Activated naive CD8-positive, alpha-beta T cell treated with anti-CD3 and anti-CD28 coated beads, Interleukin-2, amount 10 ng/mL, durations not matched to agents 7 days and 5 days (primary cell): ENCODE measurements at places on chromosomes 13 and 19. TPM values are rescaled to one million over a fixed set of nuclear protein-coding genes. Genes with fewer than 3 reads are reported as not detected.

The REEP6 gene
- total RNA-seq: 2.2 TPM

The ZNF730 gene
- total RNA-seq: 1.6 TPM

The NOTCH3 gene
- 0.22 TPM for total RNA-seq

The SRRM5 gene
- total RNA-seq: 0.68 TPM

The WDR88 gene
- total RNA-seq: not detected

The PDE4A gene
- 29.2 TPM for total RNA-seq

The ZNF543 gene
- total RNA-seq: 12.5 TPM

The C19orf85 gene
- total RNA-seq: not detected

The RETN gene
- total RNA-seq: 4.8 TPM

The PPM1N gene
- total RNA-seq: 6.1 TPM

The SYCN gene
- total RNA-seq: not detected

The HSD17B14 gene
- 2.6 TPM for total RNA-seq

The EID2 gene
- total RNA-seq: 20.7 TPM

The OVOL3 gene
- total RNA-seq: not detected

DNA sequence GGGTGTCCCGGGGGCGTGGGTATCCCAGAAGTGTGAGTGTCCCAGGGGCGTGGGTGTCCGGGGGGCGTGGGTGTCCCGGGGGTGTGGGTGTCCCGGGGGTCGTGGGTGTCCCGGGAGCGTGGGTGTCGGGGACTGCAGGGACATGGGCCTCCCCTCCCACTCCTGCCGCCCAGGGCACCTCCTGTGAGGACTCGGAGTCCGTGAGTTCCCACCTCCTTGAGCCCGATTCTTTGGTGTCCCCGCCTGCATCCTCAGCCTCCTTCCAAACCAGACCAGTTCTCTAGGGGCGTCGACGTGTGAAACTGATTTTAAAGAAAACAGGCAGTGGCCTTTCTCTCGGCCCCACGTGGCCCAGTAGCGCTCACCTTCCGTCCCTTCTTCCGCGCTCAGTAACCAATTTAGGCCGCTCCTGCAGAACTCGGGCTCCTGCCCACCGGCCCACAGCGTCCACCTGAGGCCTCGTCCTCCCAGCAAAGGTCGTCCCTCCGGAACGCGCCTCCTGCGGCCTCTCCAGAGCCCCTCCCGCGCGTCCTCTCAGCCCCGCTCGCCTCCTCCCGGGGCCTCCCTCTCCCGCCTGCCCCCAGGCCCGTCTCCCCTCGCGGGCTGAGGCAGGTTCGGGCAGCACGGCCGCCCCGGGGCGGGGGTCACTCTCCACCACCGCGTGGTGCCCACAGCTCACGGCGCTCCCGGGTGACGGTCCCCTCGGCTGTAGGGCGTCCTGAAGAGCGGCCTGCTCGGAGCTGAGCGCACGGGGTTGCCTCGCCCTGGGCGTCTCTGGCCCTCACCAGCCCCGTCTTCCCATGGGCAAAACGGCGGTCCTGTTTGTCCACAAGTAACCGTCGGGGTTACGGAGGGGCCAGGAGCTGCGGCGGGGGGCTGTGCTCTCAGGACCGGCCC lies 3.8 kb downstream of the F7 start:
- no peak for DNase-seq

GRCh38 chr19:18870531-18871172 lies 25.3 kb downstream of the CERS1 start:
- DNase-seq: no peak

DNA sequence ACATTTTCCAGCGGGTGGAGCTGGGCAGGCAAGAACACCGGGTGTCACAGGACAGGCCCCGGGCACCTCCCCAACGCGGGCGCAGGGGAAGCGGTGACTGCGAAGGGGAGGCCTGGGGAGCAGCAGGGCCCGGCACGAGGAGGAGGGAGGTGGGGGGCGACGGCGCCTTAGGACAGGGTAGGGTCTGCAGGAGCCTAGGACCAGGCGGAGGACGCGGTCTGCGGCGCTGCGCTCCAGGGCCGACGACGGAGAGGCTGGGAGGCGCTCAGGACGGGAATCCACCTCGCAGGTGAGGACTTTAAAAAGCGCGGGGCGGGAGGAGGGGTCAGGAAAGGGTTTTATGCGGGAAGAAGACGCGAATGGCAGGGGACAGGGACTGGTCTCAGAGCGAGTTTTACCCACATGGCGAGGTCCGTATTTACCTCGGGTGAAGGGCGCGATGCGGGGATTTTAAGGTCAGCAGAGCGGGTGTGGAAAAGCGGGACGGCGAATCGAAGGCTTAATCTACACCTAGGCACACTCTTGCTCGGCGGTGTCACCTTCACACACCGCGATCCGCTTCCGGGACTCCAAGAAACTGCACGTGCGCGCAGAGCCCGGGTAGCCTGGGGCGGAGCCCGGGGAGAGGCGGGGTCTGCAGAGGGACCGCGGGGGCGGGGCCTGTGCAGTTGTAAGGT lies 13.5 kb downstream of the ERVV-2 start:
- peak; percentile 50 for DNase-seq

DNA sequence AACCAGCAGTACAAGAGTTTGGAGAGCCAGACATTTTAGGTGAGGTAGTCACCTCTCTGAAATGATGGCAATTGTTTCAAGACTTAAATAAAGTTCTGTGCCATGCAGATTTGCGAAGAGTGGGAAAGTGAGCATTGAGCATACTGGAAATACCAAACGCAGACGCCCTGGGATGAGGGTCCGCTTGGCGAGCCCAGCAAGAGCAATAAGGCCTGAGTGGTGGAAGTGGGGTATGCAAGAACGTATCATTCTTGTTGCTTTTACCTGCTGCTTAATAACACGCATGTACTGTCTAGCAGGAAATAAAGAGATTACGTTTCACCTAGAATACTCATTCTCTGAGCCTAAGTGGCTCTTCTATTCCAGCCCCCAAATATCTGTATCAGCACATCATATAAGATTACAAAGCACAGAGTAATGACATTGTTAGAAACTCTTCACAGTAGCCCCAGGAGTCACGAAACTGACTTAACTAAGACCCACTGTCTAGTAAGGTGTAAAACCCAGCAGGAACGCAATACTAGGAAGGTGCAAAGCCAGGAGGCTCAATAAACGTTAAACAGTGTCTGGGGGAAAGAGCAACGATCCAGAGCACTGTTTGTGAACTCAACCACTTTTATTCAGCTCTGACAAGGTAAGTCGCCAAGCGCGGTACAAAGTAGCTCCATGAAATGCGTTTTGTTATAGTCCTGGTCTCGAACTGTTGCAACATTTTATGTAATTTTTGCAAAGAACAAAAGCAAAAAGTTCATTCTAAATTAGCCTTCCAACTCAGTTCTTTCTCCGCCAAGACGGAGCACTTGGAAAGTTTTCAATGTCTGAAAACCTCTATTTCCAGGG lies 1.2 kb downstream of the RCBTB2 start:
- DNase-seq: no peak

GRCh38 chr13:103130146-103130545 lies 63.9 kb upstream of the SLC10A2 start:
- no peak for DNase-seq

GRCh38 chr13:52968074-52968700 lies 60.4 kb upstream of the OLFM4 start:
- peak; percentile 56 for DNase-seq

GRCh38 chr19:5424192-5424973 lies 30.8 kb upstream of the ZNRF4 start:
- no peak for DNase-seq

- no peak for DNase-seq
Observed at GRCh38 chr13:77595166-77595810, 59.8 kb downstream of the SCEL start.

DNA sequence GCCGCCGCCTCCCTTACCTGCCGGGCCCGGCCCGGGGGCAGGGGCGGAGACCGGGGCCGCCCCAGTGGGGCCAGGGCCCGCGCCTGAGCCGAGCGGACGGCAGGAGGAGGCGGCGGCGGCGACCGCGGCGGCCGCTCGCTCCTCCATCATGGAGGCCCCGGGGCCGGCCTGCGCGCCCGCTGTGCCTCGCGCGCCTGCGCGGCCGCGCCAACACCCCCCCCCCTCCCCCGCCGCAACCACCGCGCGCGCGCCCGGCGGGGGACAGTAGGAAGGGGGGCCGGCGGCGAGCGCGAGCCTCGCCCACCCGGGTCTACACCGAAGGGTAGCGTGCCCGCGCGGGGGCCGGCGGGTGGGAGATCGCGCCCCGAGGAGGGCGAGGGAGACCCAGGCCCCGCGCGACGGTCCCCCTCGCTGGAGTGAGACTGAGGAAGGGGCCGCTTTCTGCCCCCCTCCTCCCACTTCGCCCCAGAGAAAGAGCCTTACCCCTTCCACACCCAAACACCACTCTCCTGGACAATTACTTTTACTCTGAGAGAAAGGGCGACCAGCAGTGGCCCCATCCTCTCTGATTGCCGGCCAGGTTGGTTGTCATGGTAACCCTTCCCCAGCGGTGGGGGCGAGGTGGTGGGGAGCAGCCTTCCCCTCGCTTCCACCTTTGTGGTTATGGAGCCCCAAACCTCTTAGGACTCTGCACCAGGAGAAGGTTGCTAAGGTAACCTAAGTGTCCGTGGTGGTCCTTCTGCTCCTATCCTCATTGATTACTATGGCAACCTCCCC lies at the start of gene STRN4:
Gene STRN4 (minus strand): TSS at position 170 of the 777 bp plus-strand sequence. CDS start 20 bp downstream, at position 150.
- DNase-seq: peak; percentile 74

DNA sequence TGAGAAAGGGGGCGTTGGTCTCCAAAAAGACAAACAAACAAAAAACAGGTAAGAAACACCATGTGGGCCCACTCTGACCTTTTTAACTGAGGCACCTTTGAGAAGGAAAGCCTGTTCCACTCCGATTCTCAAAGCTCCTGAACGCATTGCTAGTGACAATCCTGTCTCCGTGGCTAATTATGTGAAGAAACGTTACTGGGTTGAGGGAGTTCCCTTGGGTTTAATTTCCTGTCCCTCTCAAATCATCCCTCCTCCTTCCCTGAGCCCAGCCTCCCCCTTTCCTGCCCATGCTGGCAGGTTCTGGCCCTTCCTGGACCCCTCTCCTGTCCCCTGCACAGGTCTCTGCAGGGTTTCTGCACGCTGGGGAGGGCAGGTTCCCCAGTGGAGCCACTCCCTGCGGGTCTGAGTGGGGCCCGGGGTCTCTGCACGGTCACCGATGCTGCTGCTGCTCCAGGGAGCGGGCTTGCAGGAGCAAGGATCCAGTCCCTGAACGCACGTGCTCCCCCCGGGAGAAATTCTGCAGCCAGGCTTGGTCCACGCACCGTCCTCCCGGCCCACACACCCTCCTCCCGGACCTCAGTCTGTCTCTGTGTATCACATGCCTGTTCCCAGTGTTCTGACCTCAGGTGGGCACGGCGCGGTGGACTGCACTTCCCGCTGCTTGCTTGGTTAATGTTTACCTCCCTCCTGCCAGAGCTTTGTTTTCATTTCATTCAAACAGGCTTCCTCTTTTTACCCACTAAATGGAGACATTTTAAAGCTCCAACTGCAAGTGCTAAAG lies 76.4 kb upstream of the MCF2L start:
- DNase-seq: no peak

DNA sequence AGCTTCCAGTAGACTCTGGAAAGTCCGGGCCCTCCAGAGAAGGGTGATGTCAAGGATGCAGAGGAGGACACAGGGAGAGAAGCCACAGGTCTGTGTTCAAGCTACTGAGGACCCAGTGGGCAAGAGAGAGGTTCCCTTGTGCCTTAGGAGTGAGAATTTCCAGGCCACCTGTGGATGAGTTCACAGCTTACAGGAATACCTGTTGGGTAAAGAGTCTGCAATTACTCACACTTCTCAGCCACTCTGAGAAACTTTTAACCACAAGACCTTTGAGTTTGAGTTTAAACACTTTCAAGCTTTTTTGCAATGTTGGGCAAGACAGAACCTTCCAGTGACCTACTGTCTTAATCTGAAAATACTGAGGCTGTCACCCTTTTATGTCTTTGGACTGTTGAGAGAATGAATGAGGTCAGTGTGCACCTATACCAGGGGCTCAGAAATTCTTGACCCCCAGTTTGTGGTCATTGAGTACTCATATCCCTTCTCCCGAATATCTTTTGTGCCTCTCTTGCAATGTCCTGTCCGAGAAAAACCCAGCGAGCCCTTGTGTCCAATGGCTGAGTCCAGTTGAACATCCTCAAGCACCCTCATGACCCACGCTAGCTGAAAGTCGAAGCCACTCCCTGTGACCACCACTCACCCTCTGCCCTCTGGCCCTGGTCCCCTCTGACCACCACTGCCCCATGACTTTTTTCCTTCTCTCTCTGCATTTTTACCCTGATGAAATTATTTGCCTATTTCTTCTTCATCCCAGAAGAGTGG lies 368.5 kb upstream of the ZNF507 start:
- DNase-seq: no peak

DNA sequence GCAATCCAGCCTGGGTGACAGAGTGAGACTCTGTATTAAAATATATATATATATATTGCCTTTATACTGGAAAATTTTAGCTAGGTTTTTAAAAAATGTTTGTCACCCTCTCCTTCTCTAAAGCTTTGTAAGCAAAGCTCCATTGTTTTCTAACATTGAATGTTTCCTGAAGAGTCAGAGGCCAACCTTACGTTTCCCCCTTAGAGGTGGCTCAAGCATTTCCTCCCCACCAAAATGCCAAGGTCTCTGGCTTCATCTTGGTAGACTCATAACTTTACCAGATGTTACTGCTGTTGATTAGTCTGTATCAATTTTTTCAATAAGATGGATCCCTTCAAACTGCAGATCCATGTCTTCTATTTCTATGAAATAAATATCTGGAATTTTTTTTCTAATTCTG lies 25.2 kb upstream of the IPO5 start:
- DNase-seq: no peak

- no peak for DNase-seq
Observed at GRCh38 chr13:110338441-110339101, 31.5 kb downstream of the COL4A2 start.

DNA sequence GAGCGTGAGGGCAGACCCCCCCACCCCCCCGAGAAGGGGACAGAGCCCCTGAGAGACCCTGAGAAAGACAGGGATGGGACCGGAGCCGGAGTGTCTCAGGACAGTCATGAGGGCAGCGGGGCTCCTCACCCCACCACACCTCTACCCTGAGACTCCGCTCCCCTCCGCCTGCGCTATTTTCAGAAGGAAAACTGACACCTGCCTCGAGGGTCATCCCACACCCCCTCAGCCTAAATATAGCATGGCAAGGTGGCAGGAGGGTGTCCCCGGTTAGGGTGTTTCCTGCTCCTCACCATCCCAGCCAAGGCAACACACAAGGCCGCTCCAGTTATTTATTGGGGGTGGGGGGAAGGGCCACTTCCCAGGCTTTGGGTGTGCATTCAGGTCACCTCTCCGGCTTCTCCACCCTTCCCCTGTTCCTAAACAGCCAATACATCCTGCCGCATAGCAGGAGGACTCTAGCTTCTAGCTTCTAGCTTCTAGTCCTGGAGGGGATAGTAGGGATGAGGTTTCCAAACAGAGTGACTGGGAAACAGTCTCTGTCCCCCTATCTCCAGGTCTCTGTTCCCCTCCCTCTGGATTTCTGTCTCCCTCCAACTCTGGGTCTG lies 1.4 kb upstream of the NTF4 start:
- no peak for DNase-seq

- DNase-seq: no peak
Observed at GRCh38 chr13:23753458-23753857, 135.7 kb downstream of the MIPEP start.

- DNase-seq: peak; percentile 71
Observed at GRCh38 chr19:16586991-16587832, 15.0 kb upstream of the SLC35E1 start.

DNA sequence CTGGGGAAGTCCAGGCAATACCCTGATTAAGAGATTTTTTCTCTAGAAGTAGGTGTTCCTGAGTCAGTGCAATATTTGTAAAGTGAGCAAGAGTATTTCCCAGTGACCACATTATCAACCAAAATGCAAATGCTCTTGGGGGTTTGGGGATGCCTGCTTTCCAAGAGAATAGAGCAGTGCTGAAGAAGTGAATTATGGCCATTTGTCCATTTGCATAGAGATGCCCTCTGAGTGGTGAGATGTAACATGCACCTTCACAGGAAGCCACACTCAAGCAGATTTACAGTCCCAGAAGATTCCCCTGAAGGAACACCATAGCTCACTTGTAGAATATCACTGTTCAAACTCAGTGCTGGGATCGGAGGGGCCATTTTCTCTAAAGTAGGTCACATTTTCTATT lies 71.8 kb downstream of the TNFSF11 start:
- no peak for DNase-seq
